Cerebellum (tissue), 4 donors: ENCODE measurements at places on chromosomes 16 and 17. TPM values are rescaled to one million over a fixed set of nuclear protein-coding genes. Genes with fewer than 3 reads are reported as not detected.

The CD19 gene
- total RNA-seq, result not detected

GRCh38 chr16:46886764-46887523 is 2.8 kb downstream of the GPT2 start:
- no peak for DNase-seq

GRCh38 chr17:29705386-29705785 is 82.7 kb upstream of the CORO6 start:
- no peak for DNase-seq

DNA sequence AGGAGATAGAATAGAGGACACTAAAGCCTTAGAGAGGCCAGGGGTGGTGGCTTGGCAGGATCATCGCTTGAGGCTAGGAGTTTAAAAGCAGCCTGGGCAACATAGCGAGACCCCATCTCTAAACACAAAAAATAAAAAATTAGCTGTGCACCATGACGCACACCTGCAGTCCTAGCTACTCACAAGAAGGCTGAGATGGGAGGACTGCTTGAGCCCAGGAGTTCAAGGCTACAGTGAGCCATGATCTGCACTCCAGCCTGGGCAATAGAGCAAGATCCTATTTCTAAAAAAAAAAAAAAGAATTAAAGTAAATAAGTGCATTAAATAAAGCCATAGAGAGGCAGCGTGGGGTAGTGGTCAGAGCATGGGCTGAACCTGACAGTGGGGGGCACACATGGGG is 19.1 kb downstream of the SBK1 start:
- DNase-seq, result no peak

- DNase-seq, result no peak
Measured at GRCh38 chr17:21168555-21168865, 41.7 kb downstream of the DHRS7B start.
